ENCODE measurements at places on chromosomes 16 and 17.

- DNase-seq = no peak
Observed at GRCh38 chr17:57302690-57303465, 46.6 kb downstream of the MSI2 start.

GRCh38 chr17:39804839-39805238, 59.3 kb downstream of the IKZF3 start:
- DNase-seq = no peak

- DNase-seq = no peak
Observed at GRCh38 chr16:85600530-85601271, 12.4 kb upstream of the GSE1 start.

- DNase-seq = no peak
Observed at GRCh38 chr17:63431939-63432804, 13.9 kb downstream of the CYB561 start.

- DNase-seq = no peak
Observed at GRCh38 chr16:84829168-84829965, 9.6 kb downstream of the CRISPLD2 start.

- DNase-seq = no peak
Observed at GRCh38 chr16:58127634-58128033, 1.5 kb downstream of the CFAP20 start.

DNA sequence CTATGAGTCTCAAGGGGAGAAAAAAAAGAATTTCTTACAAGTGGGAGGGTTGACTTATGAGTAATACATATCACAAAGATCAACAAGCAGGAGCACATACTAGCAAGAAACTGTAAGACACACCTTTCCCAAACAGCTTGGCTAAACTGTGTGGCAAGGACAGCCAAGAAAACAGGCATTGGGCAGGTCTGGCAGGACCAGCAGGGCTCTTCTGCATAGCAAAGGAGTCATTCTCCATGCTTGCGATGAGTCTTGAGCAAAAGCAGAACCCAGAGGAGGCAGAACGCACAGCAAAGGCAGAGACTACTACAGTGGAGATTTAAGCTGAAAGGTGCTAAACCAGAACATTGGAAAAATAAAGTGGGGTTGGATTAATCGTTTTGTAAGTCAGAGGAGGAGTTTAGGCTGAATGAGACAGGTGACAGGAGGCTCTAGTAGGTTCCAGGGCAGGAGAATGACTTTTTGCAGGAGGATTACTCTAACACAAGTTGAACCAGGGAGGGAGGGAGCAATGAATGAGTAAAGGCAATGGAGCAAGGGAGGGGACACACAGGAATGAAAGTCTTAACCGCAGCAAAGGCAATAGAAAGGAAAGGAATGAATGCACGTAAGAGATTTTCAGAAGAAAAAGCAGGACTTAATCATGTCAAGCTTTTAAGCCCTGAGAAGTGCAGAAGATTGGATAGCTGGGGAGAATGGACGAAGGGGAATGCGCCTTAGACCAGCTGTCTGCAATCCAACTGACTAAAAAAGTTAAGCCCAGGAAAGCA, 2.7 kb downstream of the N4BP1 start:
- DNase-seq = no peak

DNA sequence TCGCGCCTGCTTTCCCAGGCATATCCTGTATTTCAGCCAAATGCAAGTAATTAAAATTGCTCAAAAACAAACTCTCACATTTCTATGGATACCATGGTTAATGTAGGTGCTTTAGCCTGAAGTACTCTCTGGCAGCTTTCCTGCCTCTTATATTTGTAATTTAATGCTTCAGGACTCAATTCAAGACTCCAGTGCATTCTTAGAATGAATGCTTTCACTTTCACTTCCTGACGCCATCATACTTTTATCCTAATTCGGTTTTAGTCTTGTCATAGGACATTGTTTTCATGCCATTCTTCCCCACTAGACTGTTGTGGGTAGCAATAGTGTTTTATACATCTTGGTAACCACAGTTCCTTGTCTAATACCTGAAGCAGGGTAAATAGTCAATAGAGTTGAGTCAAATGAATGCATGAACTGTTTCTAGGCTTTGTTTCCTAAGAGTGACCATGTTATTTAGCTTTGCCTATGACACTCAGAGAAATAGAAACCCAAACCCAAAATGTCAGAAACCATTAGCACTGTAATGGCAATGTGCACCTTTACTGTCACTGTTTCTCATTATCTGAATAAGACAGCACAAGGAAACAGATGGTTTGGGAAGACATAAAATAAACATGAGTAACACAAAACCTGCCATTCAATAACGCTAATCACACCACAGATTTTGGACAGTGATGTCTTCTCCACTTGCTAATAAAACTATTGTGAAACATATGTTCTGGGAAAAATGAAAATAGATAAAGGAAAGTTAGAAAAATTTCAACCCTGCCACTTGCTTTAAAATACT, 705.5 kb downstream of the CDH11 start:
- DNase-seq = no peak
